ENCODE measurements at places on chromosomes 4 and X. TPM values are rescaled to one million over a fixed set of nuclear protein-coding genes. Genes with fewer than 3 reads are reported as not detected.

Gene SOD3
- polyA plus RNA-seq: 17.1 TPM

Gene H2BW2
- polyA plus RNA-seq: 0.83 TPM

Gene CLIC2
- polyA plus RNA-seq: 4.6 TPM

Gene CCDC149
- polyA plus RNA-seq: 22.1 TPM

Gene COL25A1
- polyA plus RNA-seq: 13.6 TPM

Gene GATA1
- 0.54 TPM for polyA plus RNA-seq

Gene MYOZ2
- 0.37 TPM for polyA plus RNA-seq

Gene NKX3-2
- not detected for polyA plus RNA-seq

Gene BMX
- polyA plus RNA-seq: 0.80 TPM

Gene IL13RA1
- polyA plus RNA-seq: 51.6 TPM

Gene DUSP21
- not detected for polyA plus RNA-seq

Gene ZDHHC15
- polyA plus RNA-seq: 5.5 TPM

Gene SULT1B1
- 0.64 TPM for polyA plus RNA-seq

Gene HPSE
- 0.95 TPM for polyA plus RNA-seq
